ENCODE measurements at places on chromosomes 16 and 17.

- DNase-seq: peak; percentile 51
These were observed 77.0 kb upstream of the ZNF423 start for GRCh38 chr16:49932946-49933345.

DNA sequence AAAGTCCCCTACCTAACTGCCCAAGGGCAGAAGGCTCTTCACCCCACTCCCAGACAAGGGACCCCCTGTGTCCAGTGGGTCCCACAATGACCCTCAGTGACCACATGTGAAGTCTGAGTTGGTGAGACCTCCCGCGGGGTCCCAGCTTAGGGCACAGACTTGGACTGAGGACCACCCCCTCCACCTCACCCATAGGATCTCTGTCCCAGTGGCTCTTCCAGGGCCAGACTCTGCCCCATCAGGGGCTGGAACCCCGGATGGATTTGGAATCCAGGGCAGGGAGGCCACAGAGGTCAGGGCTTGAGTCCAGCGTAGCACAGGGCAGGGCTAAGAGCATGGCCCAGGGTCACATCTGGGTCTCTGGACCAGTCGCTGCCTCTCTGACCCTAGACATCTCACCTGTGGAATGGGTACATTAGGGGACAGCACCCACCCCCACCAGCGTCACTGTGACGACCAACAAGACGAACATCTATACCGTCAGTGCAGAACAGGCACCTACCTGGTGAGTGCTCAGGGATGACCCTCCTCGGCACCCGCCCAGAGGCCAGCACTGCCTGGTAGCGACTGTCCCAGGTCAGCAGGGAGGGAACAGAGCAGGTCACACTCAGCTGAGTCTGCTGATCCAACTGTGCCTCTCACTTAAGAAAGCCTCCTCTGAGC lies 37.7 kb downstream of the TNFRSF13B start:
- peak; percentile 3 for DNase-seq

- DNase-seq: no peak
These were observed 489 bp downstream of the ZC3H18 start for GRCh38 chr16:88570691-88571092.

DNA sequence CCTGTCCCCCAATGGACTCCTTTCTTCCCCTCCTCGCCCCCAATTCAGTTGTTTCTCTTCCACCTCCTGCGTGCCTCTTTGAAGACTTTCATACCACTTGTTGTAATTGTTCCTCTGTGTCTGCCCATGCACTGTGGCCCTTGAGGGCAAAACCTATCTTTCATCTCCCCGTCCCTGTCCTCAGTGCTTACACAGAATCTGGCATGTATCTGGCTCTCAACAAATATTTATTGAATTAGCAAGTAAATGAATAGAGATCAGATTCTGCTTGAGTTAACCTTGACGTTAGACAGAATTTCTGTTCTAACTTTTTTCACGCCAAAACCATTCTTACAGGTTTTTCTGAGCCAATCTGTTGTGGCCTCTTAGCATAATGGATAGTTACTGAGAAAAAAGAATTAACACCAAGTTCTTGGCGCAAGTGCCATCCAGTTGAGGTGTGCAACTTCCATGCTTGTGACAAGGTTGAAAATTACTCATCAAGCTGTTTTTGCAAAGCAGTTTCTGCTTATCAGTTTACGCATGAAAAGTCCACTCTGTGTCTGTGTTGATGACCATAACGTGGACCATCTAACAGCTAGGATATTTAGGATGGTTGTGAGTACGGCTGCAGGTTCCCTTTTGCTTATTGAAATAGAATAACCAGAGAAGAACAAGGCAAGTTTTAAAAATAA lies 215.1 kb downstream of the PRKCA start:
- DNase-seq: no peak
